ENCODE measurements at places on chromosomes 11 and 22.

GRCh38 chr11:4839851-4840549 lies 9.0 kb downstream of the OR51S1 start:
- no peak for DNase-seq

GRCh38 chr11:7523416-7524210 lies 9.8 kb downstream of the PPFIBP2 start:
- no peak for DNase-seq

DNA sequence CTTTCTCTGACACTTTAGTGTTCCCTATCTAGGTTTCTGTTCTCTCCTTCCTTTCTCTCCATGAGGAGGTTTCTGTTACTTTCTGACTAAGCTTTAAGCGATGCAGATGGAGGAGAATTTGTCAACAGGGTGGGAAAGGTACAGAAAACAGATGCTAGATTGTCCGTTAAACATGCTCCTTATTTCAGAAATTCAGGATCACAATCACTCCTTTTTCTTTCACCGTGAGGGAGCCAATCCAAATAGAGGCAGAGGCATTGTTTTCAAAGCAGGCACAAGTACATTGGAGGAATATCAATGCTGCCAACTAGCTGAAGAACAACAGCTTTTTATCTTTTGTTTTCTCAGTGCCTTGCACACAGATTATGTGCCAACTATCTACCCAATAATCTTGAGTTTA lies 215.7 kb upstream of the FOLH1 start:
- DNase-seq: no peak

DNA sequence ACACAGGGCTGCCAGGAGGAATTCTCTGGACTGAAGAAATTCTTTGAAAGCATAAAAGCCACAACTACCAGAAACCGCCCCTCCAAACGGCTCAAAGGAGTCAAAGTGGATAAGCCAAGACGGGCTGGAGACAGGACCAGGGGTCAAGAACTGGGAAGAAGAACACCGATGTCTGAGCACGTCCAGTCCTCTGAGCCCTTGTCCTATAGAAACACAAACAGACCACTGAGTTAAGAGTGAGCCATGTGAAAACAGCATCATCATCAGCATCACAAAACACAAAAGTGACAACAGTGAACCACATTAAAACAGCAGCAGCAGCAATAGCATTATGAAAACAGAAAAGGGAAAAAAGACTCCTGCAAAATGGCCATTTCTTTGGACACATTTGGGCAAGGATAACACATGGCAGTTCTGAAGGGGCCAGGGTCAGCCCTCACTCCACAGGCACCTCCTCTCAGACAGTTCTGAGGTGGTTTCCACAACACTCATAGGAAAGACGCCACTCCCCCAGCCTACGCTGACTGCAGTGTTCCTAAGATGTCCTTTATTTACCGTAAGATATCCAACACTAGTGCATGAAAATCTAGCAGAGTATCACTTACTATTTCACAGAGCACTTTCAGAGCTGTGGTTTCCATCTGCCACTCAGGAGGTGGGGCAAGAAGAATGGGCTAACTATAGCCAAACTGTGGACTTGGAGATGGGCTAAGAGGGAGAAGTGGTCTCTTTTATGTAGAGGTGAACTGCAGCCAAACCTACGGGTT lies 28.6 kb upstream of the YPEL1 start:
- no peak for DNase-seq

DNA sequence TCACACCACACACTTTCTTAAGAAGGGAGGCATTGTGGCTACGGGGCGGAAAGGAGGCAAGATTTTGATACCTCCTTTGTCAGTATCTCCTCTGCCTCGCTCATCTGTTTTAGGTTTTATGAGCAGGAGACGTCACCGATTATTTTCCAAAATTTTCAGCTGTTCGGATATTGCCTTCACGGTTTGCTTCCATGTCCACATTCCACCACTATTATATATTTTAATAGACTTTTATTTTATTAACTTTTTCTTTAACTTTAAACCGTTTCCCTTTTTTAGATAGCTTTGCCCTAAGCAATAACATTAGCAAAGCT lies 33.7 kb upstream of the CREB3L1 start:
- DNase-seq: no peak

DNA sequence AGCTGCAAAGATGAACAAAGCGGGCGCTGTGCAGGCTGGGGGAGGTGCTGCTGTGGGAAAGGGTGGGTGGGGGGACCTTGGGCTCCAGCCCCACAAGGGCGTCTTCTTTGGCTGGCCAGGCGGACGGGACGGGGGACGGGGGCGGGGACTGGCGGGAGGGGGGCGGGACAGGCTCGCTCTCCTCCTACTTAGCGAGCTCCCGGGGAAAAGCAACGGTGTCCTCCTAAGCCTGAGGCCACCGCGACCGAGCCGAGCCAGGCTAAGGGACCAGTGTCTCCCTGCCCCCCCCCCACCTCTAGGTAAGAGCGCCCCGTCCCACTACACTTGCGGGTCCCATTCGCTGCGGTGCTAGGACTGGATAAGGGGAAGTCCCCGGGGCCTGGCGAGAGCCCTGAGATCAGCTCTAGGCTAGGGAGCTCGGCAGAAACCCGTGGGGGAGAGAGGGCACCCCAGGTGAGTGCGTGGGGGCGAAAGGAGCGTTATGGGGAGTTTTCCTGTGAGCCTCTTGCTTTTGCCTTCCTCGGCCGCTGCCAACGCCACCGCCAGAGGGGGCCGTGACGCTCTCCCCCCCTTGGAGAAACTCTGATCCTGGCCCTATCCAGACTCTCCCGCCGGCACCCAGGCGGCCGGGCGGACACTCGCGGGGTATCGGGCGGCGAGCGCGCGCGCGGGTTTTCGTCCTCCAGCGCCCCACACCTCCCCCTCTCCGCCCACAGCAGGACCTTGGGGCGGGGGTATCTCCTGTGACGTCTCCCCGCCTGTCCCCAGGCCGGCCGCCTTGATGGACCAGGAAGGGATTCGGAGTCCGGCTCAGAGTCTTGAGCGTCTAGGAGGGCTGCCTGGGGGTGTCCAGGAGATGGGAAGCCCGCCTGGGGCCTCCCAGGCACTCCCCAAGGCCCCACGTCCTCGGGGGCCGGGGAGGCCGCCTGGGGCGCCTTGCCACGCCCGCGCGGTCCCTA lies at the start of gene PHLDB1:
Gene PHLDB1 (plus strand): TSS at position 215 of the 959 bp plus-strand sequence. CDS start 6,222 bp downstream, outside the sequence.
- DNase-seq: peak; percentile 28

GRCh38 chr11:86747801-86748200 lies 52.5 kb upstream of the PRSS23 start:
- DNase-seq: no peak

DNA sequence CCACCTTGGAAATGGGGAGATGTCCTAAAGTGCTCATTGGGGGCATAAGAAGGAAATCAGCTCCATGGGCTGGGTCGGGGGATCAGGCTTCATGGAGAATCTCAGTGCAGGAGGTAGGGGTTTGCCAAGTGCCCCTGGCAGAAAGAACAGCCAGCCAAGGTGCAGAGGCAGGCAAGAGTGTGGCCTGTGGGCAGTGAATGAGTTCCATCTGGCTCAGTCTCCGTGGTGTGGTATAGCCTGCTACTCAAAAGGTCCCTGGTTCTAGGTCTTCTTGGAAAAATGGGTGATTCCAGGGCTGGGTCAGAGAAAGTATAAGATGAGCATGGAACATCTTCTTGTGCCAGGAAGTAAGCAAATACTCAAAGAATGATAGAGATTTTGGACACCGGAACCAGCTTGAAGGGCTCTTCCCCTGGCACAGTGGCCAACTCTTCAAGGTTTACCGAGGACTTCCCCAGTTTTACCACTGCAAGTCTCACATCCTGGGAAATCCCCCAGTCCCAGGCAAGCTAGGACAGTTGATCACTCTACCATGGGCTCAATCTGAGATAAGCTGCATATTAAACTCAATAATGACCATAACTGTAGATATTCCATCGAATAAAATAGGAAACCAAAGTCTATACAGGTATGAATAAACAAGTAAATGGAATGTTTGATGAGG lies 10.6 kb upstream of the ARAP1 start:
- DNase-seq: no peak

DNA sequence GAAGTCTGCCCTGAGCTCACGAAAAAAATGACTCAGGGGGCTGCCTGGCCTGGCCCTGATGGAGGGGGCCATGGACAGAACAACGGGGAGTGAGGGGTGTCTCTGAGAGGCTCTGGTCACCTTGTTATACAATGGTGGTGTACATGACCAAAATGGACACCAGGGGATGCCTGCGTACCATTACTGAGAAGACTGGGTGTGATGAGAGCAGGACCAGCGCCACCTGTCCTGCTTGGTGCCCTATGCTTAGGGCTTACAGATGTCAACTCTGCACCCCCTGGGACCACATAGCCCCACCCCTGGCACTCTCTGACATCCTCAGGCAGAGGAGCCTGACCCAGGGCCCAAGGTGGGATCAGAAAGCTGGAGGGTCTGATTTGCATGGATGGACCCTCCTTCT lies 104.8 kb downstream of the ZNF280B start:
- DNase-seq: no peak

- peak; percentile 54 for DNase-seq
Measured at GRCh38 chr22:21712751-21713427, 22.7 kb downstream of the YPEL1 start.

- no peak for DNase-seq
Measured at GRCh38 chr22:50696799-50697561, 24.4 kb downstream of the SHANK3 start.

DNA sequence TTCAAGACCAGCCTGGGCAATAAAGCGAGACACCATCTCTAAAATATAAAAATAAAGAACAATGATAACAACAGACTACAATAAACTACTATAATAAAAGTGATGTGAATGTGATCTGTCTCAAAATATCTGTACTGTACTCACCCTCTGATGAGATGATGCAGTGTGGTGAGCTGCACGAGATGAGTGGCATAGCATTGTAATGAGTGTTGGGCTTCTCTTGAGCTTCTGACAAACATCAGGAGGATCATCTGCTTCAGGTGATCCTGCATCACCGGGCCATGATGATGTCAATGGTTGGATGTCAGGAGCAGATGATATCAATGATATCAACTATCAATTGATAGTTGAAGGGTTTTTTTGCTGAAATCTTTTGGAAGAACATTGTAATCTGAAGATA lies 52.4 kb upstream of the INCENP start:
- DNase-seq: no peak

GRCh38 chr11:62088331-62088933 lies 35.4 kb upstream of the INCENP start:
- DNase-seq: no peak

- no peak for DNase-seq
Measured at GRCh38 chr11:112613051-112613972, 347.9 kb upstream of the NCAM1 start.

GRCh38 chr22:41782316-41782715 lies 18.2 kb upstream of the CCDC134 start:
- DNase-seq: no peak

DNA sequence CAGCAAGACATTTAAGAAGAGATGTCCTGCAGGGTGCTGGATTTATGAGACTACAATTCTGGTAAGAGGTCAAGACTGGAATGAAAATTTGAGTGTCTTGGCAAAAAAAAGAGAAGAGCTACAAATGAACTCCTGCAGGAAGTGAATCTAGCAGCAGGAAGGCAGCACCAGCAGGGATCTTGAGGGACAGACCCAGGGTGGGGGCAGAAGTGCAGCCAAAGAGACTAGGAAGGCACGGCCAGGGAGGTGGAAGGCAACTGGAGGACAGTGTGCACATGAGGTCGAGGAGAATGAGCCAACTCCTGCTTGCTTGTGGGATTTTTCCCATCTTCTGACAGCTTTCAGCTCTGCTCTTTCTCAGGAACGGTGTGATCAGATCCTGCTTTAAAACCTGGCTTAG lies 263.2 kb downstream of the BUD13 start:
- no peak for DNase-seq

GRCh38 chr11:2448661-2449547 lies 4.1 kb downstream of the KCNQ1 start:
- no peak for DNase-seq

- DNase-seq: no peak
Measured at GRCh38 chr11:83037877-83038276, 33.8 kb downstream of the RAB30 start.

- no peak for DNase-seq
Measured at GRCh38 chr11:58004664-58005063, 19.0 kb upstream of the OR9Q1 start.

DNA sequence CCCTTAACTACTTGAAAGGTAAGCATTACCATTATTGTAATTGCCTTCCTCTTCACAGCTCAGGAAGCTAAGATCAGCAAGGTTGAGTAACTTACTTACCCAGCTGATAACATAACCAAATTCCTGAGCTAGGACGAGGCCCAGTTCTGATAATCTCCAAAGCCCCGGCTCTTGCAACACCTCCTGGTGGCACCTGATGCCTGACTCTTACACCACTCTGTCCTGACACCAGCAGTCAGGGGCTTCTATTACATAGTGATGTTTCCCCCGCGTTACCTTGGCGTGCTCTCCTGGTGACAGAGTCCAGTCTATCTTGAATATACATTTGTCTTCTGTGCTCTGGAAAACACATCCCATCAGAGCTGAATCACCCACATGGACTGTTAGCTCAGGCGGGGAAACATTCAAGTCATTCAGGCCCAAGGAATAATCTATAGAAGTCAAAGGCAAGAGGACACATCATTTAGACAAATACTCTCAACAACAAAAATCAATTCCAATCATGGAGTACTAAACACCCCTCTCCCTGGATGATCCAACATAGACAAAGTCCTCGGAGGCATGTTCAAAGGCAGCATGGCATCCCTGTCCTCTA lies 12.6 kb downstream of the JAML start:
- DNase-seq: no peak

DNA sequence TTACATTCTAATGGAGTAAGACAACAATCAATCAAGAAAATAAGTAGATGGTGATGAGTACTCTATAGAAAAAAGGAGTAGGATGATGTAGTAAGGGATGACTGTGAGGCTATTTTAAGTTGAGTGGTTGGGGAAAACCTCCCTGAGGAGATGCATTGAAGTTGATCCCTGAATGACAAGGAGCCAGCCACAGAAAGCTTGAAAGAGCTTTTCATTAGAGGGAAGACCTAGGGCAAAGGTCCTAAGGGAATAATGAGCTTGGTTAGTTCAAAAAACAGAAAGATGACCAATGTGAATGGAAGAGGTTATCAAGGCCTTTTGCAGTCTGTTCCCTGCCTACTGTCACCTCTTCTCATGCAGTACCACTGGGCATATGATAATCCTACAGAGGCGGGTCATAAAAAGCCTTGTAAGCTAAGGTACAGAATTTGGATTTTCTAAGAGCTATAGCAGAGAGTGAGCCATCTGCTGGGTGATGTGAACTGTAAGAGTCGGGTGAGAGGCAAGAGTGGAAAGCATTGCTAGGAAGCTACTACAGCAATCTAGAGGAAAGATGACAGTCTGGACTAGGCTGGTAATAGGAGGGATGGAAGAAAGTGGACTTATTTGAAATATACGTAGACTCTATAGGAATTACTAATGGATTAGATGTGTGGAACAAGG lies 3.1 kb downstream of the PPP2R1B start:
- no peak for DNase-seq

GRCh38 chr22:23714596-23715578 lies 24.1 kb downstream of the RGL4 start:
- no peak for DNase-seq

Data from CD4-positive, alpha-beta T cell (primary cell).